ENCODE measurements at places on chromosomes 2 and 18.

DNA sequence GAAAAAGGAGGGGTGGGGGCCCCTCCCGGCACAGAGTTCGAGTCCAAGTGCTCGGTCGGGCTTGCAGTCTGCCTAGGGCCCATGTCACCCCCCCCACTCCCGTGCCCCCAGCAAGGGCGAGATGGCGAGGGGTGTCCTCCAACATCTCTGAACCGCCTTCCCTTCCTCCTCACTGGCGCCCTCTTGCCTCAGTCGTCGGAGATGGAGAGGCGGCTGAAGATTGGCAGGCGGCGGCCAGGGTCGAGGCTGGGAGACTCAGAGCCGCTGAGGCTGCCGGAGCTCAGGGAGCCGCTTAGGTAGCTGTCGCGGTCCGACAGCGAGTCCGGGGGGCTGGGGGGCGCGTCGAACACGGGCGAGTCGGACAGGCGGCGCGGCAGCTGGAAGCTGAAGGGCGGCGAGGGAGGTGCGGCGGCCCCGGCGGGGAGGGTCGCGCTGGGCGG lies 2.3 kb downstream of the ZFP36L2 start:
- peak; percentile 86 for DNase-seq

GRCh38 chr2:101012706-101013181 lies 10.7 kb downstream of the RPL31 start:
- peak; percentile 22 for DNase-seq

GRCh38 chr2:232142502-232142901 lies 181.0 kb downstream of the DIS3L2 start:
- DNase-seq = no peak

DNA sequence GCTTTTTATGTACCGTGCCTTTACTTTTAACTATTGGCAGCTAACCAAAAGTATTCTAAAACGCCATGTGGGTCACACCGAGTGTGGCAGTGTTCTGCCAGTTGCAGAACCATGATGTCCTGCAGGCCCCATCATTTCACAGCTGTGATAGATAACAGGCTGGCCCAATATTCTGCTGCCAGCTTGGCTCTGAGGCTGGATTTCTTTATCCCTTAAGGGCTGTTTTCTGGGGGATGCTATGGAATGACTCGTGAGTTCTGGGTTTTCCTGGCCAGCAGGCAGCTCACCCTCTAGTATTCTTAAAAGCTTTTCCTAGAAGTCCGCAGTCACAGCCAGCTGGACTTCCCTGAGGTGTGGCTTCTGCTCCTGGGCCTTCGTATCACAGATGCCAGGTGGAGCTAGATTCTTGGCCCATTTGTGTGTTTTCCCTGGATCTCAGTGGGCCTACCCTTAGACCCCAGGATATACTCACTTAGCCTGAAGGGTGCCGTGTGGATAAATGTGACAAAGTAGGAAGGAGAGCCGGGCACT lies 41.0 kb downstream of the FHOD3 start:
- DNase-seq = no peak

- no peak for DNase-seq
Measured at GRCh38 chr2:223797037-223797436, 40.3 kb downstream of the AP1S3 start.

DNA sequence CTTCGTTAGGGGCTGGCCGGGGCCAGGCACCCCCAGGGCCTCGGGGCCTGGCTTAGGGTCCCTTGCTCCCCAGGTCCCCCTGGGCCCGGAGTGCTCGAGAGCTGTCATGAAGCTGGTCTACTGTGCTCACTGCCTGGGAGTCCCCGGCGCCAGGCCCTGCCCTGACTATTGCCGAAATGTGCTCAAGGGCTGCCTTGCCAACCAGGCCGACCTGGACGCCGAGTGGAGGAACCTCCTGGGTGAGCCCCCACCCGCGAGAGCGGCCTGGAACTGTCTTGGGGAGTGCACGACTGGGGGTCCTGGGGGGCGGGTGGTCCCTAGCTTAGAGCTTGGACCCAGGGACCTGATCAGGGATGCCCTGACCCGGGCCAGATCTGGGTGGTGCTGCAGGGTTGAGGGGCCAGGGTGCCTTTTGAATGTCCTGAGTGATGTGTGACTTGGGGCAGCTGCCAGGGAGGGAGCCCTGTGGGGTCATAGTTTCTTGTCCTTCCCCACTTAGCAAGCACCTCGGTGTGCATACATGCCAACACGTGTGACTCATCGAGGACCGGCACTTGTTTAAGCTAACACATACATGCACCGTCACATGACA lies 27.9 kb downstream of the GPC1 start:
- DNase-seq = no peak

DNA sequence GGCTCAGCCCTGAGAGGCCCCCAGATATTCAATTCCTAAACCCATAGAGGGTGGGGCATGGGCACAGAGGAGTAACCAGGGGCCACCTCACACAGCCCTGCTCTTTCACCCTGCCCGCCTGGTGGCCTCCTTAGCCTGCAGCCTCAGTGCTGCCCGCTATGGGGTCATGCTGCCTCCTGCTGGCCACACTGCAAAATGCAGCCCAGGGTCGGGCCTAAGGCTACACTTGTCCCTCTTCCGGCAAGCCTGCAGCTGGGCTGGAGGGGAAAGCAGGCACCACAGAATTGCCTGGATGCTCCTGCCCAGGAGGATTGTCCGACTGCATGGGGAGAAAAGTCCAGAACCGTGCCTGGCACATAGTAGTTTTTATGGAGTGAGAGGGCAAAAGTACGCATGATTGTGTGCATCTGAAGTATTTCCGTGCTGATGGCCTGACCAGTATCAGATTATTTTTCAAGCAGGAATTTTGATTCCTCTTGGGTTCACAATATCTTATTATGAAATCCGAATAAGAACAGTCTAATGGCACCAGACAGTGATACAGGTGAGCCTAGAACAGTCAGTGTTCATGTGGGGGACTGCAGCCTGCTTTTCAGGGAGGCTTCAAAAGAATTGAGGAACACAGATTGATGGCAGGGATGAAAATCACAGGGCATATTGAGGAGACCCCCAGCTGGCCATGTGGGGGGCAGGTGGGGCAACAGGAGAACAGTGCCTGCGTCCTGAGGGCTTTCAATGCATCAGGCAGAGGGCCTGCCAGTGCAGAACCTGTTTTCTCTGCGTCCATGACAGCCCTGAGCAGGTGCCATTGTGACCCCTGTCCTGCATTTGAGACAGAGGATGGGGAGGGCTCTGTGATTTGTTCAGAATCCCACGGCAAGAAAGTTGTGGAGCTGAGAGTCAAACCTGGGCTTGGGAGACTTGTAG lies 51.2 kb upstream of the ALPP start:
- peak; percentile 70 for DNase-seq

GRCh38 chr2:88146590-88146989 lies 18.7 kb upstream of the FABP1 start:
- DNase-seq = no peak

GRCh38 chr2:32363597-32363996 lies 6.8 kb downstream of the BIRC6 start:
- DNase-seq = no peak

DNA sequence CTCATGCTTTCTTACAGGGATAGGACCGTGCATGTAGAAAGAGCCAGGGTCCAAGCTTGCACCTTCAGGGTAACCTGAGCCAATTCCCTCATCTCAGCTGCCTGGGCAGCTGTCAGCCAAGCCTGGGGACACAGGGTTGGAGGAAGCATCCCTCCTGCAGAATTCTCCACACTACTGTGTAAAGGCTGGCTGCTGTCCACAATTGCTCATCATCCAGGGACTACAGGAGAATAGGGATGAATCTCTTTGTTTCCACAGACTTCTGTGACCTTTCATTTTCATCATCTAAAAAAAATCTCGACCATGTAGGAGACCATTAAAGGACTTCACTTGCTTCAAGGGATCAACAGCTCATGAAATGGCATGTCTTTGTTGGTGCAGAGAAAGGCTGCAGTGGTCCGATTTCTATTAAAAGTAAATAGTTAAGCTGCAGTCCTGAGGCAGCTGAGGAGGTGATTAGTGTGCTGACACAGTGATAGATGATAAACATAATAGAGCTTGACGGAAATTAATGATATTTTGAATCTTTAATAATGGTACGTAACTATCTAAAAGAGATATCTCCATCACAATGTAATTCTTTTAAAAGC lies 74.4 kb upstream of the COPS8 start:
- no peak for DNase-seq

- DNase-seq = no peak
Measured at GRCh38 chr2:172361840-172362239, 65.5 kb upstream of the ITGA6 start.

GRCh38 chr2:240129731-240130392 lies 6.2 kb downstream of the COPS9 start:
- no peak for DNase-seq

DNA sequence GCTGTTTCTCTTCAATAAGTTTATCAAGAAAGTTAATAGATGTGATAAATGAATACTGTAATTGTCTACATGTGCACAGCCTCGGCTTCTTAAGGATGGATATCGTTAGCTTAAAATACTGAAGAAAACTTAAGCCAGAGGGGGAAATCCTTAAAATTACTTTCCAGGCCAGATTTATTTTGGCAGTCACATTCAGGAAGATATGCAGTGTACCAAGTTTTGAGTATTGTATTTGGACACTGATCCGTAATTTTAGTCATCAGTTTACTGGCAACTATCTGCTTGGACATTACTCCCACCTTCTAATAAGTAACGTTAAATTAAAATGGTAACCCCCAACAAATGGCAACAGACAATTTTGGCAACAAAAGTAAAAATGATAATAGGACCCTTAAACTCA lies 770.0 kb upstream of the ZEB2 start:
- DNase-seq = no peak

DNA sequence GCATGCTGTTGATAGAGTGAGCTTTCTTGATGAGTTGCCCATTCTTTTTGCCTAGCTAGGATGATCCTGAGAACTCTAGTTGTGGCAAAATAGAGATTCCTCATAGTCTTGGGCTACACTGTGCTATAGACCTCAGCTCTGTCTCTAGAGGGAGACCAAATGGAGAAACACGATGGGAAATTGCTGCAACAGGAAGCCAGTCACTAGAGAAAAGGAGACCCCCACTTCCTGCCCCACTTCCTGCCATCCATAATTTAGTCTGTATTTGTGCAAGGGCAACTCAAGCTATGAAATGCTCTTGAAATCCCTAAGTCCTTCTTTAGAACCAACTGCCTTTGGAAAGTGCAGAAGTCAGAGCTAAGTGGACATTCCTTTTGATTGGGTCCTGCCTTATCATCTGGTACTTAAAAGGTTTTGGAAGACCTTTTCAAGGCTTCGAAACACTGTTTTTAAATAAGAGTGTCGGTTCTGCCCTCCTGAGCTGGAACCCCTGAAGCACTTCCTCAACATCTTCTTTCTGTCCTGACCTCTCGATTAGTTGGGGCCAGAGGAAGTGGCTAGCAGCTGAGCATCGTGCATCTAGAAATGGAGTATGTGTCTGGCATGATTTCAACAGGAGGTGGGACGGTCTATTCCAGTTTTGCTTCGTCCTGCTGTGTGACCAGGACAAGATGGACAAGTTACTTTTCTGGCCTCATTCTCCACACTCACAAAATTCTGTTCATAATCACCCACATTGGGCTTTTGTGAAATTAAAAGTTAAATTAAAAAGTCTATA lies 8.6 kb upstream of the KCNE4 start:
- DNase-seq = no peak

GRCh38 chr2:226256237-226256636 lies 543.4 kb downstream of the IRS1 start:
- DNase-seq = no peak

GRCh38 chr2:69097148-69097610 lies 84.2 kb downstream of the ANTXR1 start:
- no peak for DNase-seq

GRCh38 chr2:169426069-169426663 lies 53.1 kb upstream of the BBS5 start:
- no peak for DNase-seq

GRCh38 chr2:19538411-19538963 lies 180.1 kb upstream of the OSR1 start:
- DNase-seq = no peak

- no peak for DNase-seq
Measured at GRCh38 chr2:19722531-19722971, 179.2 kb downstream of the TTC32 start.

- DNase-seq = no peak
Measured at GRCh38 chr2:102359527-102359926, 3.9 kb downstream of the IL18R1 start.

DNA sequence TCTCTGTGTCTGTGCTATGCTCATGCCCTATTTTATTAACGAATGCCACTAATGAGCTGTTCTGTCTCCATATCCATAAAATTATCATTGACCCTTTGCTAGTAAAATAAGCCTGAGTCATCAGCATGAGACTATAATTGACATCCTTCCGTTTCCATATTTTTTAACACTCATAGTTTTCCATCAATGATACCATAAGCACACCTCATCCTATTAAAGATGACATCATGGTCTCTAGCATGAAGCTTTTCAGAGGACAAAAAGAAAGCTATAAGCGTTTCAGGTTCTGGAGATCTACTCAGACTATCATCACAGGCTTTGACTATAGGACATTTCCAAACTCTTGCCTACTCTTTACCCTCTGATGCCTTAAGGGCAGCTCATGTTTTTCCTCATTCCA lies 1.2 kb upstream of the DSC2 start:
- no peak for DNase-seq

DNA sequence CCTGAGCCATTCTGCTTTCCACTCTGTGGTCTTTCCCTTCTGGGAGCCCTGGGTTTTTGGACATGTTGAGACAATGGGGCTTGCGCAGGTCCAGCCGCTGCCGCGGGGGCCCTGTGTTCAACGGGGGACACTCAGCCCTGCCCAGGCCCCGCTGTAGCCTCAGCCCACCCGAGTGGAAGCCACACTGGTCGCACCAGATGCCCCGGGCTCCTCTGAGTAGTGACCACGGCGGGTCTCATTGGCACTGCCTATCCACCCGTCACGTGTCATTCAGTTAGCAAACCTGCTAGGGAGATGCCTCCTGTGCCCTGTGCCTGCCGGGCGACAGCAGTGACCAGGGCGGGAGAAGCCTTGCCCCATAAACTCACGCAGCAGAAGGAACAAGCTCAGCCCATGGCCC lies 19.1 kb downstream of the D2HGDH start:
- no peak for DNase-seq

GRCh38 chr2:138615257-138615656 lies 113.7 kb downstream of the SPOPL start:
- no peak for DNase-seq

- no peak for DNase-seq
Measured at GRCh38 chr18:10041180-10041579, 127.4 kb downstream of the VAPA start.

GRCh38 chr2:171965661-171966060 lies 34.1 kb upstream of the METAP1D start:
- no peak for DNase-seq

- no peak for DNase-seq
Measured at GRCh38 chr2:111053825-111054515, 66.7 kb upstream of the BCL2L11 start.

- DNase-seq = no peak
Measured at GRCh38 chr2:189654641-189655040, 6.6 kb upstream of the ASNSD1 start.

GRCh38 chr18:10100941-10101701 lies 187.3 kb downstream of the VAPA start:
- DNase-seq = no peak

All from naive thymus-derived CD8-positive, alpha-beta T cell (primary cell).